ENCODE measurements at places on chromosomes 11 and 22.

DNA sequence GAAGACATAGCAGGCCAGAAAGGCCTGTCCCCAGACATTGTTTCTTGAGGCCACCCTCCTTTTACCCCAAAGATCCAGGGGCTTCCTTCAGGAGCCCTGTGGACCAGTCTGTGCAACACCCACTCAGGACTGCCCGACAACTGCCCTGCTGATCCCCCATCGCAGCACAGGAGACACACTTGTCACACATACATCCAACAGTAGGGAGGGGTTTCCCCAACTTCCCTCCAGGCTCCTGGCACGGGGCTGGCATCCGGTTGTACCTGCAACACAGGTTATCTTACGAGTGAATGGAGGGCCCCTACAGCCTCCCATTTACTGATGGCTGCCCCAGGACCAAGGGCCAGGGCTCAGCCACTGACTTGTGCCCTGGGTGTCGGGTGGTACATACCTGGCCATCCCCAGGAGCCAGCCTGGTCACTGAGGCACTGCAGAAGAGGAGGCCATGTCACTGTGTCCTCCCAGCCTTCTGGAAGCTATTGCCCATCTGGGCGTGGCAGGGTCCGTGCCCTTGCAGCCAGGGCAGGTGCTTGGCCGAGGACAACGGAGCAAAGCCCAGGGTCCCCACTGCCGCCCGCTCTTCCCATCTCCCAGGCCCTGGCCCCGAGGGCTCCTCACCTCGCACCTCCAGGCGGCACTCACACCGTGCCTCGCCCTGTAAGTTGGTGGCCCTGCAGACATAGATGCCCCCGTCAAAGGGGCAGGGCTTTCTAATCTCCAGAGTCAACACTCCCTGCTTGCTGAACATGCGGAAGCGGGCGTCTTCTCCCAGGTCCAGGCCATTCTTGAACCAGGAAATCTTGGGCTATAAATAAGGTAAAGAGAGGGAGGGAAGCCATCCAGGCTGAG is 20.8 kb downstream of the MYBPC3 start:
- DNase-seq, result no peak

DNA sequence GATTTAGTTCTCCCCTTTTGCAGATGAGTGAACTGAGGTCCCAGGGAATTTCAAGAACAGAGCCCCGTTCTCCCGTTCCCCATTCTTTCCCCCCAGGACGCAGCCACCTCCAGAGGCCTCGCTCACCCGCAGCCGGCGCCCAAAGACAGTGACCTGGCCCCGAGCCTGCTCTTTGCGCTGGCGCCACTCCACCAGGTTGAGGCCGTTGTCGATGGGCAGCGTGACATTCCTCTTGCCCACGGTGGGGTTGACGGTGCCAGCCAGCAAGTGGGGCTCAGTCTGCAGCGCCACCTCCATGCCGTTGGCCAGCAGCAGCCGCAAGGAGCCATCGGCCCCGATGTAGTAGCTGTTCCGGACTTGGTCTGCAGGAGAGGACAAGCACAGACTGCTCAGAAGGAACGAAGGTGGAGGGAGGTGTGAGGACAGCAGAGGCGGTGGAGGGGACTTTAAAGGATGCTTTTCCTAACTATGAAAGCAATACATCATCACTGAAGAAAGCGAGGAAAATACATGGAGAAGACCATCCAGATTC is 101.4 kb upstream of the NARS2 start:
- DNase-seq, result no peak

DNA sequence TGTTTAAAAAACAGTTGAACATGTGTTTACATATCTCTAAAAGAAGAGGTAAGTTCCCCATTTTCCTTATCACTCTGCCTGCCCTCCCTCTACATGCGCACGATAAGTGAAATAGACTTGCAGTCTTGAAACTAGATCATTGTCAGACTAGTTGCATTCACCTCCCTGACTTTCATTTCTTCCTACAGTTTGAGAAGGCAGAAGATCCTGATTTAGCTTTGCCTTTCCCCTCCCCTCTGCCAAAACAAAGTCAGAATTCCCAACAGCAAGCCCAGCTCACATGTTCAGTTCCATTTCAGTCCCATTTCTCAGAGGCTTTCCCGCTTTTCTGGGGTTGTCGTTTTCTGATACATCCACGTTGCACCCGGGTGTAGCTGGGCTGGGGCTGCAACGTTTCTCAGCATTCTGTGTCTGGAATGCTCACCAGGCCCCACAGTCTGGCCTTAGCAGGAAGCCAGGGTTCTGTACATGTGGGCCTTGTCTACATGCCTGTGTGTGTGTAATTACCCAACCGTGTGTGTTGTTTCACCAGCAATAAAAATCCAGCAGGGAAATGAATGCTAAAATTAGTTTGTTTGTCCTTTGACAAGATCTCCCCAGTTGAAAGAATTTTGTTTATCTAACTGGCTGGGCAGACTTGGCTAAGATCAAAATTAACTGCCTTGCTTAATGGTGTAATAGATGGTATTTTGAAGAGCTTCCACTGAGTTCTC is 179.2 kb downstream of the DBX1 start:
- no peak for DNase-seq

- no peak for DNase-seq
These were observed 160.5 kb upstream of the GRK3 start for GRCh38 chr22:25403811-25404471.

GRCh38 chr11:3833449-3833848 is 7.3 kb downstream of the RHOG start:
- no peak for DNase-seq

DNA sequence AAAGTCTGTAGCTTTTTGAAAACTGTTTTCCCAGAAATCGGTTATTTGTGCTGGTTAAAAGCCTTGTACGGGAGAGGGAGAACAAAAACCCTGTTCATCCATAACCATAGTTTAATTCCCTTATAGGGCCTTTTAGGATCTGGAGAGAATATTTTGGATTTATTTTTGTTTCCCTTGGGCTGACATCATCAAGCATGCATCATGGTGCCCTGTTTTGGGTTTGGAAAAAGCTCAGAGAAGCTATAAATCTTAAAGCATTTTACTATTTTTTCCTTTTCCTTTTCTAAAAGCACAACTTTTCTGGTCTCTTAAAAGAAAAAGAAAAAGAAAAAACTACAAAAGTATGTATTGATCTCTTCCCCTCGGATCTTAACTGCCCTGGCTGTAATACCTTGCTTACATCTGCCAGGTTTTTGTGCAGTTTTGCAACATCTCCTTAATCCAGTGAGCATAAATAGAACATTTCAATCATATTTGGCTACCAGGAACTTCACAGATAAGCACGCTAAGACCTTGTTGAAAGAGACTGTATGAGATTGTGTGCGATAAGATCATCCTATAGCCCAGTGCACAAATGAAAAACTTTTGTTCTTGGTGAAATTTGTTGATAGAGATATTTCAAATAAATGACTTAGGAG is 88.0 kb downstream of the ZBTB16 start:
- no peak for DNase-seq

GRCh38 chr11:129281471-129282415 is 89.6 kb upstream of the ARHGAP32 start:
- no peak for DNase-seq

DNA sequence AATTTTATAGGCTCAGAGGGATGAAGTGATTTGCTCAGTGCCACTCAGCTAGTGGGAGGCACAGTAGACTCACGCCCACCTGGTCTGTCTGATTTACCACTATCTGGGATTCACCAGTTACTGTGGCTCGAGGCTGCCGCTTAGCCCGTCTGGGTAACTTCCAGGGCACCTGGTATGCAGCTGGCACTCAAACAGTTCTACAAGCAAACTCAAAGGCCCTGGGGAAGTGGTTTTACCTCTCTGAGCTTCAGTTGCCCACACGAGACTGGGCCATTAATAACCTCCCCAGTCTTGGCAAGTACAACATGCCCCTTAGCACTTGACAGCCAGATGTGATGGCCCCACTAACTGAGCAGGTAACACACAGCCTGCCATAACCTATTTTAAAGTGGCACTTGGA is 2.6 kb downstream of the GDPD5 start:
- DNase-seq, result no peak

GRCh38 chr11:42802201-42802899 is 509.4 kb upstream of the API5 start:
- no peak for DNase-seq

- no peak for DNase-seq
These were observed 25.8 kb downstream of the ART5 start for GRCh38 chr11:3615998-3616397.

GRCh38 chr11:69943506-69943905 is 124.3 kb upstream of the FGF3 start:
- no peak for DNase-seq

DNA sequence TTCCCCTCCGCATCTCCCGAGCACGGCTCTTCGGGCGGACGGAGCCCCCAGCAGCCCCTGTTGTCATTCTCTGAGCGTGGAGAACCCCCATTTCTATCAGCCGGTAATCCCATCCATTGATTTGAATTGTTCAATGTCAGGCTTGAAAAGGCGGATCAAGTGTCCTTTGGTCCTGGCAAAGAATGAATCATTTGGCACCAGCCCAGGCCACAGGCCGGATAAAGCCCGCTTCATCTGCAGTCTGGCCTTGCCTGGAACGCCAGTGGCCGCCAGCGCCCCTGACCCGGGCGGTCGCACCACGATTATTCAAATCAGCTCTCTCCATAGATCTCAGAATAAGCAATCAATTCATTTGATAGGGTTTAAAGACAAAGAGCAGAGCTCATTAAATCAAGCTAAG is 188.9 kb downstream of the BRD1 start:
- DNase-seq, result no peak

- peak; percentile 84 for DNase-seq
These were observed at the start of gene CHID1 for GRCh38 chr11:910589-911030. Gene CHID1 (minus strand): TSS chr11:910810. CDS start chr11:904816, 5,994 bp downstream.

DNA sequence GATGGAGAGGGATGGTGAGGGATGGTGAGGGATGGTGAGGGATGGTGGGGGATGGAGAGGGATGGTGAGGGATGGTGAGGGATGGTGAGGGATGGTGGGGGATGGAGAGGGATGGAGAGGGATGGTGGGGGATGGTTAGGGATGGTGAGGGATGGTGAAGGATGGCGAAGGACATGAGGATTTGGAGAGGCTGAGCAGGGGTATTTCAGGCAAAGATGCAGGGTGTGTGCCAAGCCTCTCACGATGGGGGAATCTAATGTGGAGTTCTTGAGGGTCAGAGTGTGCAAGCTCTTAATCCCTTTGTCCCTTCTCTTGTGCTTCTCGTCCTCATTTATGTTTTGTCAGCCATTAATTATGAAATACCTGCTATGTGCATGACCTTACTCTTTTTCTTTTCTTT is 7.5 kb upstream of the PLA2G6 start:
- no peak for DNase-seq

DNA sequence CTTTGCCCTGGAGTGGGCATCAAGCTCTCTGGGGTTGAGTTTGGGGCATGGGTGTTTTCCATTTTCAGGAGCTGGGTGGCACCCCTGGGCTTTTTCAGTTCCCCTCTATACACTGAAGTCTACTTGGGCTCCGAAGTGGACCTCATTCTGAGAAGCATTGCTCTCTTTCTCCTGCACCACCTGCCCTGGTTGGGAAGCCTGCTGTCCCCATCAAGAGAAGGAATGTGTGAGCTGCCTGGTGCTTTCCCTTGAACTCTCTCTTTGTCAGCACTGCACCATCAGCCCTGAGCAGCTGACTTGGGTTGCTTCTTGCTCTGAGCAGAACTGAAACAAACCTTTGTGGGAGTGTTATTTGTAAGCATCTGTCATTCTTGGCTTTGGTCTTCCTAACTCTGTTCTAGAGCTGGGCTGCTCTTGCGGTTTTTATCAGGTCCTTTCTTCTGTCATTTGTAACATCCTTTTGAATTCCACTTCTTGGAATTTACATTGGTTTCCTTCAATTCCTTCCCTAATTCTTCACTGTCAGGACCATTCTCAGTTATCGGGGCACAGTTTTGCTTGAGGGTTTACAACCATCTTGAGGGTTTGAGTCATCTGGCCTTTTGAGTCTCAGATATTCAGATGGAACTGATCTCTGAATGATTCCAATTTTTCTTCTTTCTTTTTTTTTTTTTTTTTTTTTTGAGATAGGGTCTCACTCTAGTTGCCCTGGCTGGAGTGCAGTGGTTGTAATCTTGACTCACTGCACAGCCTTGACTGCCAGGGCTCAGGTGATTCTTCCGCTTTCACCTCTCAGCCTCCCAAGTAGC is 20.5 kb downstream of the UBE2L3 start:
- no peak for DNase-seq

DNA sequence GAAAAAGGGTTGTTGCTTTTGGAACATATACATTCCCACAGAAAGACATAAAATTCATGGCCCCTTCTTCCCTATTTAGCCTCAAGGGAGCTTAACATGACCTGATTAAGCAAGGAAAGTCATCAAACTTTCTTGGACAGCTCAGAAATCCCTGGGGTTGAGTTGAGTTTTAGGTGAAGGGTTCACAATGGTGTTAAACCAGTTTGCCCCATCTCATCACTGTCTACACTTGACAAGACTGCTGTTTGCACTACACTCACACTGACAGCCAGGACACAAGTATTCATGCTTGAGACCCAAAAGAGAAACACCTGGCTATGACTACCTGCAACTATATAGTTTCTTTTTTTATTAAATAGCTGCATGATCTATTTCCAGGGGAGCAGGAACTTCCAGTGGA is 209.8 kb upstream of the TMEM45B start:
- no peak for DNase-seq

DNA sequence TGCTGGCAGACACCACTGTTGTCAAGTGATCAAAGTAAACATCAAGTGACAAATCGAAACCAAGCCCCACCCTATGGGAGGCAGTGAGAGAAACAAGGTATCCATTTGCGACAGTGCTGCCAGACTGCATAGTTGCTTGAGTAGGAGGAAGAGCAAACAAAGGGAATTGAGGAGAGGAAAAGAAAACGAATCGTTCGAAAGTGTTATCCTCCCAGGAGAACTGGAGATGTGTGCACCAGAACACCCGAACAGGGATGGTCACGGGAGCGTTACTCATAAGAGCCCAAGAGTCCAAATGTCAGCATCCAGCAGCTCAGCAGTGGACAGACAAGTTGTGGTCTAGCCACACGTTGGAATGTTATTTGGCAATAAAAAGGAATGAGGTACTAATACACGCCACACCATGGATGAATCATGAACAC is 58.4 kb upstream of the NUP50 start:
- DNase-seq, result no peak

DNA sequence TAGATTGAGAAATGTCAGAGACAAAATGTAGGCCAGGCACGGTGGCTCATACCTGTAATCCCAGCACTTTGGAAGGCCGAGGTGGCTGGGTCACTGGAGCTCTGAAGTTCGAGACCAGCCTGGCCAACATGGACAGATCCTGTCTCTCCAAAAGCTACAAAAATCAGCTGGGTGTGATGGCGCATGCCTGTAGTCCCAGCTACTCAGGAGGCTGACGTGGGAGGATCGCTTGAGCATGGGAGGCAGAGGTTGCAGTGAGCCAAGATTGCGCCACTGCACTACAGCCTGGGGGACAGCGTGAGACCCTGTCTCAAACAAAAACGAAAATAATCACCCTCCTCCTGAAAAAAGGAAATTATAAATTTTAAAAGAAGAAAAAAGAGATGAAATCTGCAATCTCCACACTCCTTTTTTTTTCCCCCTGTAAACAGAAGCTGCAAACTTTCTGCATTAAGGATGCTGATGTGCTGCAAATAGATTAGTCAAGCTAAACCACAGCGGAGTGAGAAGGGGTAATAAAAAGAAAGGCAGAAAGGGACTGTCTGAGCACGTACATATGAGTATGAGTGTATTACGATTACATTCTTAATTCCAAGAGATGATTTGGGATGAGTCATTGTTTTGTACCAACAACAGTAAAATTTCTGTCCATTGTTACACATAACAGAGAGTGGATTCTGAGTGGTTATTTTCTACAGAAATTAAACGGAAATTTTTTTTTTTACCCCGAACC is 87.3 kb downstream of the SIK3 start:
- DNase-seq, result no peak
